ENCODE measurements at places on chromosomes 12 and 14.

DNA sequence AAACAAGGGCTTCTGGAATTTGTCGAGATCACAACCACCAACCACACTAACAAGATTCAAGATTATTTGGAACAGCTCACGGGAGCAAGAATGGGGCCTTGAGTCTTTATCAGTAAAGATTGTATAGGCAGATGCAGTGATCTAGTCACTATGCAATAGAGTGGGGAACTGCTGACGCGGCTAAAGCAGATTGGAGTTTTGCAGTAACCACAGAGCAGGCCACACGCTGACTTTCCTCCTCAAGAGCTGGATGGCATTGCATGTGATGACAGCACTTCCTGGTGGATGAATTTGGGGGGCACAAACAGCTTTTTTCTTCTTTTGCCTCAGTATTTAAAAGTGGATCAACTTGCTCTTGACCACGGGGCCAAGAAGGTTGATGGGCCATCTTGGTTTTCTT, 46.0 kb downstream of the KCNK13 start:
- DNase-seq = no peak

DNA sequence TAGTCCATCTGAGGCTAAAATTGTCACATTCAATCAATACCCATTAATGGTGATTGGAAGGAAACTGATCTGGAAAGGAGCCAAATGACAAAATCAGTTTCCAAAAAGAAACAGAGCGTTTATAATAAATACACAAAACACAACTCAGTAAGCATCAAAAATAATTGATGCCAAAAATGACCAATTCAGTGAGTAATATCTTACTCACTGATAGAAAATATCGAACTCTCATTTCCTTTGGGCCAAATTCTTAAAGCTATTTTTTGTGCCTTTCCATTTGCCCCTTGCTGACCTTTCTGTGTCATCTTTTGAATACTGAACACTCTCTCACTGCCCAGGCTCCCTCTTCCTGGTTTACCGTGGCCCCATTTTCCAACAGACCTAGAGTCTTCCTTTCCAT, 22.5 kb upstream of the ATP2B1 start:
- DNase-seq = no peak

GRCh38 chr12:81261508-81262207, 183.8 kb downstream of the ACSS3 start:
- no peak for DNase-seq

DNA sequence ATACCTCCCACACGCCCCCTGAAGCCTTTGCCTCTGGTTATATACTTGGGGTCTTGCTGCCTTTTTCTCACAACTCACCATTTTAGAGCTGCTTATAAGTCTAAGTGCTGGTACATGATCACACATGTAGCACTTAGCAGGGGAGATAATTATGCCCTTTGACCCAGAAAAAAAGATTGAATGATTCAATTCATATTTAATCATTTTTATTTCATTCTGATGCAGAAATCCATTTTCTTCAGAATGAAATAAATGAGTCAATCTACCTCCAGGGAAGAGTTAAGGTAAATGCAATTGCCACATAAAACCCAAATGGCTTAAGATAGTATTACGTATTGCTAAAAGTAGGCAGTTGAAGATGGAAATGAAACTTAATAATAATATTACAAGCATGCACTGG, 414.6 kb upstream of the PRICKLE1 start:
- DNase-seq = no peak

DNA sequence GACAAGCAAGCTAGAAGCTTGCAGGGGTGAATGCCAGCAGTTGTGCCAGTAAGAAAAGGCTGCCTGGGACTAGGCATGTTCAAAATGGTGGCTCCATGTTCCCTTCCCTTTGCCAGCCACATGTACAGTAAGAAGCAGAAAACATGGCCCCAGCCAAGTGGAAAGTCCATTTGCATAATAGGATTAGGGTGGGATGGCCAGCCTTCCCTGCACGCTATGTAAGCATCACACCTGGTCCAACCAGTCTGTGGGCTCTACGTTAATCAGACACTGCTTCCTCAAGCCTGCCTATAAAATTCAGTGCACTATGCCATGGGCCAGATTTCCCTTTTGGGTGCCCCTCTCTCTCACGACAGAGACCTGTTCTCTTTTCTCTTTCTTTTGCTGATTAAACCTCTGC, 288.4 kb downstream of the GXYLT1 start:
- DNase-seq = no peak

GRCh38 chr12:116924558-116925453, 14.1 kb downstream of the FBXW8 start:
- peak; percentile 10 for DNase-seq

DNA sequence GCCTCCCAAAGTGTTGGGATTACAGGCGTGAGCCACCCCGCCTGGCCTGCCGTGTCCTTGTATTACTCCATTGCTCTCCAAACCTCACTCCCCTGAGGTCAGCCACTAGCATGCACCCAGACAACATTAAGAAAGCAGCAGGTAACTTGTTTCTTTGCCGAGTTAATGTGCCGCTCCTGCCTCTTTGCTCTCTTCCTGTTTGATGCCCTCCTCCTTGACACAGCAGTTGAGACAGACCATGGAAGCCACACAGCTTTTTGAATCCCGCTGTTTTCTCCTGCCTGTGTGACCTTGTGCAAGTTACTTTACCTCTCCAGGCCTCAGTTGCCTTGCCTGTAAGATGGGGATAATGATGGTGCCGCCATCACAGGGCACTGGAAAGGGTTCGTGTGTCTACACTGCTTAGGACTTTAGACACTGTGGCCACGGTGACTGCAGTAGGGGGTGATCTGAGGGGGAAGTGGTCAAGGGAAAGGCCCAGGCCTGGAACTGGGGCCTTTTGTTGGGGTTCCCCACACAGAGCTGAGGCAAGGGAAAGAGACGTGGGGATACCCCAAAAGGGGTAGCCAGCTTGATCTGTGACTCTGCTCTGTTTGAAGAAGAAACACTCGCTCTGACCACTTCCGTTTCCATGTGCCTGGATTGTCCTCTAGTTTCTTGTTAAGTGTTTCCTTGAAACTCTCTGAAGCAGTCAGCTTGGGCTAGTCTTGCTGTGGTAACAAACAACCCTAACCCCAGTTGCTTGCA, 69.3 kb downstream of the RIN3 start:
- no peak for DNase-seq

- DNase-seq = no peak
Measured at GRCh38 chr12:27163048-27163715, 80.8 kb upstream of the C12orf71 start.

GRCh38 chr12:85733984-85734383, 102.2 kb downstream of the RASSF9 start:
- no peak for DNase-seq

DNA sequence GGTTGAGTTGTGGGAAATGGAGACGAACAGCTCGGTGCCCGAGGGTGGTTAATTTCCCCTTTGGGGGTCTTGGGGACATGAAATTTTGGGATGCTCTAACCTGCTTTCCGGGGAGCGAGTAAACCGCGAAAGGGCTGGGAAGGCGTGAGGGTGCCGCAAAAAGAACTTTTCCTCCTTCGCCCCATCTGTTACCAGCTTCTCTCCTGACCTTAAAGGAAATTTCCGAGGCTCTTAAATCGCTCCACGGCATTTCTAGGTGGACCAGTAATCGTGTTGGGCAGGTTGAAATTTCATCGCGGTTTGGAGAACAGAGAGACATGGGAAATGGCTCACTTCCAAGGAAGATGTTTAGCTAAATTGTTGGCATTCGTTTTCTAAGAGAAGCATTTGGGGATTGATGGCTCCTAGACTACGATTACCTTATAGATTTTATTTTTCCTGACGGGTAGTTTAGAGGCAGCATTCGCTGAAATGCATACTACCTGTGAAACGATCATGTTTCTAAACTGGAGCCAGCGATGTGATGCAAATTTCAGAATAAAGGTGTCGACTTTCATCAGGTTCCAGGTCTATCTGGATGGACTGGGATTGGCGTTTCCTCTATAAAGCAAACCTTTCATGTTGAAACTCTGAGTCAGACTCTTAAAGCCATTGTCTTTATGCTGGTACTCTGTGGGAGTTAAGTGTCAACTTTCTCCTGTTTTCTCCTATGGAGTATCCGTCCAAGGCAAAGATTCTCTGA, 414.5 kb downstream of the PCNX1 start:
- no peak for DNase-seq

DNA sequence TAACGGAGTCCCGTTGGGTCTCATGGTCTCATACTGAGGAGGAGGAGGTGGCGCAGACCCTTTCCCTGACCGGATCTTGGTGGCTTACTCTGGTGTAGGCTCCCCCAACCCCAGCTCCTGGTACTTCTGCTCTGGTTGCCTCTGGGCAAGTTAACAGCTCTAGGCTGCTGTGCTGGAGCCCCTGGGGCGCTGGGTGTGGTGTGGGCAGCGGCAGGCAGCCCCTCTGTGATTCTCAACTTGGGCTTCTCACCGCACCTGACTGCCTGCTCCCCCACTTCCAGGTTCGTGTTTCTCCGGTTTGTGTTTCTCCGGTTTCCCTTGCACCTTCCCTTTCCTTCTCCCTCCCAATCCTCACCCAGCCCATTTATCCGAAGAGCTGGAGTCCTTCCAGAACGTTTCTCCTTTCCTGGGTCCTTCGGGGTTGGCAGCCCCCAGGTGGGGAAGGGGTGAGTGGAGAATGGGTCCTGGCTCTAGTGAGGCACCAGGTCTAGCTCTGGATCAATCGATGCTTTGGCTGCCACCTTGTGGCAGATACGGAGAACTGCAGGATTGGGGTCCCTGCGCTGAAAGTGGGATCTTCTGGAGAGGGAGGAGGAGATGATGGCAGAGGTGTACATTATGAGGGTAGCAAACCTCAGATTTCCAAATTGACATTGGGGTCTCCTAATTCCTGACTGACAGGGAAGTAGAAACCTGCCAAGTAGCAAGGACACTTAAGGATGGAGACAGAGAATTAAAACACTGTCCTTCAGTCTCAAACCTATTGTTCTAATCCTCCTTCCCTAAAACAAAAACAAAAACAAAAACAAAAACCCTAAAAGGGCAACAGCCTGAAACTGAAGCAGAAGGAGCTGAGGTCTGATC, 8.3 kb downstream of the CISTR start:
- no peak for DNase-seq

DNA sequence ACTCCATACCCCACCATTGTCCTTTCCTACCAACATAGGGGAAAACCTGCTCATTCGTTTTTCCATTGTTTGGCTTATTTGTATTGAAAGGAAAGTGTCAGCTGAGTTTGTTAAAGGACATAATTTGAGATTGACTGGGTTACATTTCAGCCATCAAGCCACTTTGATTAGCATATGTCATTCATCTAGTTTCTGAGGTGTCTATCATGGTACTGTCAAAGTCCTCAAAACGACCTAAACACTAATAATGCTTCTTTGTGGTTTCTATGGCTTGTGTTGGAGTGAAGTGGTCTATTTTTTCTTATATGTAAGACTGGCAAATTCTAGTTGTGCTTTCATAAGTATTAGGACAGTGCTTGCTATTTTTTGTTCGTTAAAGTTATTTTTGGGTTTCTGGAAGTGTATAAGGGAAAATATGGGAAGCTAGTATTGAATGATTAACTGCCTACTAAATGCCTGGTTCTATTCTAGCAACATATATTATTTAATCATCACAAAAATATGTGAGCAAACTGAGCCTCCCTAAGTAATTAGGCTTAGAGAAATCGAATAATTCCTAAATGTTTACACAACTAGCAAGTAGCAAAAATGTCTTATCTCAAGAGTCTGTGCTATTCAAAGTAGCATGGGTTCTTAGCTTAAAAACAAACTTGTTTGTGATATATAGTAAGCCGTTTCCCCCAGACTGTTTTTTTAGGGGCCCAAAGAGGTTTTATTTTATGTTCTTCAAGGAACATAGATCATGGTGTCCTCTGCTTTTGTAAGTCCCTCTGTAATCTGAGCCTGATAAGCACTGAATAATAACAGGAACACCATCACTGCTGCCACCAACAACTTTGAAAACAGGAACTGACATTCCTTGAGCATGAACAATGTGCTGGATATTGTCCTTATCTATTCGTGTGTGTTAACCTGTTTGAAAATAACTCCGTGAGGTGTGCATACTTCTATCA, 67.1 kb downstream of the DERA start:
- DNase-seq = no peak

GRCh38 chr12:7289743-7290142, 14.1 kb upstream of the ACSM4 start:
- DNase-seq = no peak

DNA sequence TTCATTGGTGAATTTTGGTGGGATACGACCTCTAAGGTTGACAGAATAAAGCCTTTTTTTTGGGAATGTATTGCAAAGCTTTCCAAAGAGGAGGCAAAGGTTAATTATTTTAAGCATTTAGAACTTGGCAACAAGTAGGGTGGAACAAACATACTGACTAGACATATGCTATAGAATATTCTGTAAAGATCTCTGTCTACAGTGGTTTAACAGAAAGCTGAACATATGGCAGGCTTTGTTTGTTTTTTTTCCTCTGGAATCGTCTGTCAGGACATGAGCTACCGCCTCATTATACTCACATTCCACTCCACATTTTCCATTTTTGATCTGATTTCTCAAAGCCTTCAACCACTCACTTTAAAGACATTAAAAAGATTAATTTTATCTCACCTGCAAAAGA, 153.4 kb upstream of the PELI2 start:
- no peak for DNase-seq

GRCh38 chr14:44778604-44779003, 183.1 kb downstream of the KLHL28 start:
- DNase-seq = no peak

DNA sequence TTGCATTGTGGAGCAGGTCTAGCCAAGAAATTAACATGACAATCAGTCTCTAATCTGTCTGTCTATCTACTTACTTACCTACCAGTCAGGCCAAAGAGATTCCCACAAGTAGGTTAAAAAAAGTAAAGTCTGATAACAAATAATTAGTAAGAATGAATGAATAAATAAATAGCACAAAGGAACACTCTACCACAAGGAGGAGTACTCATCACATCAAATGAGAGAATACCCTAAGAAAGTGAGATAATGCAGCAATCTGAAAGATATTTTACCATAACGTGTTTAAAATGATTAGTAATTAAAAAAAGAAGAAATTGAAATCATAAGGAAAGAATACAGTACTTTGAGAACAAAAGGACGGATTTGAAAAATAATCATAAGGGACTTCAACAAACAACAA, 187.2 kb downstream of the SYNE2 start:
- no peak for DNase-seq

GRCh38 chr12:85076688-85077430, 40.7 kb downstream of the LRRIQ1 start:
- no peak for DNase-seq
